ENCODE measurements at places on chromosomes 2 and 18.
A peak's percentile ranks its signal among the peaks of the same experiment; 100 is the strongest.

DNA sequence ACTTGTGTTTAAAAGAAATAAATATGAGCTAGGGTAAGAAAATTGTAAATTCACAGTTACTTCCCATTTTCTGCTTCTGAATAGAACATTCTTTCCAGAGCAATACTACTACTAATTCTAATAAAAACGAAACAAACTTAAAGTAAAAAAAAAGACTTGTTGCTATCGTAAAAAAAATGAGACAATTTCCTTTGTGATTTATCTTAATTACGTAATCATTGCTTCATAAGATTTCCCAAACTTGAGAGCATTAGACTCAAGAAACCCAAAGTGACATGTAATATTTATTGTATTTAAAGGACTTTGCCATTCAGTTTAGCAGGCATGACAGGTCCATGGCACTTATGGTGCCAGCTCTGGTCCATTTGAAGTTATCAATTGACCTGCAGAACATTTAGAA is 153.8 kb downstream of the AQP4 start:
- no peak for DNase-seq

DNA sequence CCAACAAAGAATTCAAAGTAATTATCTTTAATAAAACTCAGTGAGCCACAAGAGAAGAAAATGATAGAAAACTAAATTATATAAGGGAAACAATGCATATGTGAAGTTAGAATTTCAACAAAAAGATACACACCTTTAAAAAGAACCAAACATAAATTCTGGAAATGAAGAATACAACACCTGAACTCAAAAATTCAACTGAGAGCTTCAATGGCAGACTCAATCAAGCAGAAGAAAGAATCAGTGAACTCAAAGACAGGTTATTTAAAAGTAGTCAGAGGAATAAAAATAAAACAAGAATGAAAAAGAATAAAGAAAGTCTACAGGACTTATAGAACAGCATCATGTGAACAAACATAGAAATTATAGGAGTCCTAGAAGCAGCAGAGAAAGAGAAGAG is 73.4 kb downstream of the L3MBTL4 start:
- DNase-seq = no peak

- DNase-seq = peak; percentile 64
These were observed 1.2 kb downstream of the TMEM237 start for GRCh38 chr2:201642086-201642578.

DNA sequence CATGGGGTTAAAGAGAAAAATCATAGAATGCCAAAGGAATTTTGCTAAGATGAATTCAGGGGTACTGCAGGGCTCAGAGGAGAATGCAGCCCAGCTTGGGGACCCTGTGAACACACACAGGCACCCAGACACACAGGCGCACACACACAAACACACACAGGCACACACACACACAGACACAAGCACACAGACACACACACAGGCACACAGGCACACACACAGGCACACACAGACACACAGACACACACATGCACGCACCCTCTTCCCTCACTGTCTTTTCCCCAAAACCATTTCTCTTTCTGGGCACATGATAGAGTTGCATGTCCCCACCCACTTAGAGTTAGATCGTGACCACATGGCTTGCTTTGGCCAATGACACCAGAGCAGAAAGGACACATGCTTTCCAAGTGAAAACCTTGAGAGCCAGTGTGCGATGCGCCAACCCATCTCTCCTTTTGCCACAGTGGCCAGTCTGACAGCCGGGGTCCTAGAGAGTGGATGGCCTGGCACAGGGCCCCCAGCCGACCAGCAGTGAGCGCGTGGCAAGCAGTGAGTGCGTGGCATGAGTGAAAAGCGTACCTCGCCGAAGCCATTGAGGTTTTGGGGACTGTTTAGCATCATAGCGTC is 163.3 kb downstream of the KLHL29 start:
- DNase-seq = no peak

- DNase-seq = no peak
These were observed 66.9 kb upstream of the ZNG1B start for GRCh38 chr2:113370478-113371091.

- no peak for DNase-seq
These were observed 29.4 kb downstream of the PSTPIP2 start for GRCh38 chr18:46042571-46043123.

- DNase-seq = no peak
These were observed 39.8 kb downstream of the TSHZ1 start for GRCh38 chr18:75250471-75250821.
